ENCODE measurements at places on chromosomes 4 and X.
A peak's percentile ranks its signal among the peaks of the same experiment; 100 is the strongest.

DNA sequence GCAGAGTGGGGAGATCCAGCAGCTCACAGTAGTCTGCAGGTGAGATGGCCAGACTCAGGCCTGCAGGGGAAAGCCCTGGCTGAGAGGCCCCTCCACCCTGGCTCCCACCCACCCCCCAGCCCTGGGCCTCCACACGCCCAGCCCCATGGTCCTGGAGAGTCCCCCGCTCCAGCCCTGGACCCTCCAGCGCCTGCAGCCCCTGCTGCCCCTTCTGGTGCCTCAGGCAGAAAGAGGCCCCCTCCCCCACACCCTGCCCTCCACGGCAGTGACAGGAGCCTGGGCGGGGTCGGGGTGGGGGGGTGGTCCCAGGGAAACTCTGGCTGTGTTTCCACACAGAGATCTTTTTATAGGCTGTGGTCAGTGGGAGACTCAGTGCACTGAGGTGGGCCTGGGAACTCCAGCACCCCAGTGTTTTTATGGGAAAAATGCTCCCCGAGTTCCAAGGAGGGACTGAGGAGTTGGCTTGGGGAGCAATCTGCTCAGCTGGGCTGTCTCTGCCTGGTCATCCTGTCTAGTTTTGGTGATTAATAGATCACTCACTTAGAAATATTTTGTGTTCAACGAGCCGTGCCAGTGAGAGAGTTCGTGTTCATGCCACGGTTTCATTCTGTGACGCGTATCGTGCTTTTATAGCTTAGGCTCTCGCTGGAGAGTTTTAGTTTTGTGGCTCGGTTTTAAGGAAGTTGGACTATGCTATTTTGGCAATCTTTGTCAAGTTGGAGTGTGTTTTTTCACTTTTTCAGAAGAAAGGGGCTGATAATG is 53.1 kb upstream of the HGFAC start:
- DNase-seq: peak; percentile 50

- DNase-seq: no peak
Observed at GRCh38 chr4:64581422-64581821, 172.2 kb upstream of the TECRL start.

DNA sequence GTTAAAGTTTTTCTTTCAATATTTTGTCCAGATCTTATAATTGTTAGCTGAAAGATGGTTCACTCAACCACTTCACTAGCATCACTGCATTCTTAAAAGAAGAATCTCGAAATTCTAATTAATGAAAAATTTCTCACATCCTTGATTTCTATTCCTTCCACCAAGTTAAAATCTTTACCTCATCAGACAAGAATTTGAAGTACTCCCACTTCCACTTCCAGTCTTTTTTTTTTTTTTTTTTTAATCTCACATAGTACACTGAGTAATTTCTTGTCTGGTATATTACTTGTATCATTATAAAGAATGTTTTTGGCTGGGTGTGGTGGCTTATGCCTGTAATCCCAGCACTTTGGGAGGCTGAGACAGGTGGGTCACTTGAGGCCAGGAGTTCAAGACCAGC is 73.2 kb downstream of the FBXW7 start:
- no peak for DNase-seq

DNA sequence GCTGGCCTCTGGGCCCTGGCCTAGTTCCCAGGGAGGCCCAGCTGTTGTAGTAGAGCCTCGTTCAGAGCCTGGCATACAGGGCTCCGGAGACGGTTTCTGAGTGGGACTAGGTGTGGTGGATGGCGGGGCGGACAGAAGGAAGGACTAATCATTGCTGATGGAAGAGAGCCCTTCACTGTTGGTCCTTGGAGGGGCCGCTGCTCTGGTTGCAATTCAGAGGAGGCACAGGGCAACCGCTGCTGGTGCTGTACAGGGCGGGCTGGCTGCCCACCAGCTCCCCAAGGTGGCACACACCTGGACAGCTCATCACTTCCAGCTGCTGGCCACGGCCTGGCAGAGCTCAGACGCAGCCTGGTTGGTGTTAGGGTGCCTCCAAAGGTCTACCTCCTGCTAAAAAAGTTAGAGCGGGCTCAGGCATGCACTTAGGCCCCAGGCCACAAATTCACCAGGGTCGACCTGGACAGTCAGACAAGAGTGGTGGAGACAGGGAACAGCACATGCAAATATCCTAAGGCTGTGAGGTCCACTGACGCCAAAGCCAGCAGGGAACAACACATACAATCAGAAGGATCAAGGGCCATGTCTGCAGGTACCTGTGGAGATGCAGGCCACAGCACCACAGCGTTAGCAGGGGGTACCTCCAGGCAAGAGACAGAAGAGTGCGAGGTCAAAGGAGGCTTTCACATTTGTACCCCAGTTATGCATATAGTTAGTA is 7.5 kb upstream of the RNF4 start:
- DNase-seq: no peak

DNA sequence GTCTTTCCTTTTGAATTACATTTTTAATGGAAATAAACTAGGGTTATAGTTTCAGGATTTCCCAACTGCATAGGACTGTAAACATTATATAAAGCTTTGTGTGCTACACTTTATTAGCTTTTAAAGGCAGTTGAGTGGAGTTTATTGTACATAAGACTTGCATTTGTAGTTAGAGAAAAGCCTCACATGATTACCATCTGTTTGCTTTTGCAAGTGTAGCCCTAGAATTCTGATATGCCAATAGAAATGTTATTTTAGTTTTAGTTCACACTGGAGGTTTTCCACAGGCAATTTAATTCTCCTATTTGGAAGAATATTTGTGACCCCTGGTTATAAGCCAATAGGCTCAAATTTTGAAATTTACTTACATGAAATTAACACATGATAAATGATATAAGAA is 41.3 kb upstream of the ANK2 start:
- DNase-seq: no peak

DNA sequence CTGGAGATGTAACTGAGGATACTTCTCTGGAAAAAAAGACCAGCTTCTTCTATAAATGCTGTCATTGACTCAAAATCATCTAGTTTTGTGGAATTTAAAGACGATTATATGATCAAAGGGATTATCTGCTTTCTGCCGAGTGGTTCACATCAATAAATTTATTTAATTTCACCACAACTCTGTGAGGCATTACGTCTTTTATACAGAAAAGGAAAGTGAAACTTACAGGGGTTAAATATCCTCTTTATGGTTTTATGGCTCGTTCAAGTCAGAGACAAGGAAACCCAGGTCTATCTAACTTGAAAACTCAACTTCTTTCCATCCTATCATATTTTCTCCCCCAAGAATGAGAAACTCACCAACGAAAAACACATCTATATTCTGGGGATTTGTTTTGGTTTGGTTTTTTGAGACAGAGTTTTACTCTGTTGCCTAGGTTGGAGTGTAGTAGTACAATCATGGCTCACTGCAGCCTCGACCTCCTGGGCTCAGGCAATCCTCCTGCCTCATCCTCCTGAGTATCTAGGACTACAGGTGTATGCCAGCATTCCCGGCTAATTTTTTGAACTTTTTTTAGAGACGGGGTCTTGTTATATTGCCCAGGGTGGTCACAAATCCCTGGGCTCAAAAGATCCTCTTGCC is 377.9 kb upstream of the EMCN start:
- peak; percentile 79 for DNase-seq

DNA sequence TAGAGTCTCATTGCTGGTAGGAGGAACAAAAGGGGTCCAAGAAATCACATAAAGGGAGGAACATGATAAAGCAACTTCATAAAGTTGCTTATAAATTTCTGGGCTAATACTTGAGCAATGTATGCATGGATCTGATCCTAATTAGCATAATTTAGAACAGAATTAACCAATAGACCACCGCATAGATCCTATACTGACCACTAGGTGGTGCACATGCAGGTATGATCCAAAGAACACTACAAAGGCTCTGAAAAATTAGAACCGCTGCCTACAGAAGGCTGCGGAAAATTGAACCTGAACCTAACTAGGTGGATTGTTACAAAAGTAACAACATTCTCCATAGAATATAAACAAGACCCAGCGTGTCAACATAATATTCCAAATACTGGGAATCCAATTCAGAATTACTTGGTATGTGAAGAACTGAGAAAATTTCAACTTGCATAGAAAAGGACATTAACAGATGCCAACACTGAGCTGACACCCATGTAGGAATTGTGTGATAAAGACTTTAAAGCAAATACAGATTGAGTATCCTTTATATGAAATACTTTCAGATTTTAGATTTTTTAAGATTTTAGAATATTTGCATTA is 23.3 kb downstream of the BRCC3 start:
- peak; percentile 47 for DNase-seq

GRCh38 chr4:70841951-70842350 is 2.3 kb upstream of the GRSF1 start:
- no peak for DNase-seq

- no peak for DNase-seq
Observed at GRCh38 chrX:151711787-151712186, 4.0 kb upstream of the FATE1 start.

DNA sequence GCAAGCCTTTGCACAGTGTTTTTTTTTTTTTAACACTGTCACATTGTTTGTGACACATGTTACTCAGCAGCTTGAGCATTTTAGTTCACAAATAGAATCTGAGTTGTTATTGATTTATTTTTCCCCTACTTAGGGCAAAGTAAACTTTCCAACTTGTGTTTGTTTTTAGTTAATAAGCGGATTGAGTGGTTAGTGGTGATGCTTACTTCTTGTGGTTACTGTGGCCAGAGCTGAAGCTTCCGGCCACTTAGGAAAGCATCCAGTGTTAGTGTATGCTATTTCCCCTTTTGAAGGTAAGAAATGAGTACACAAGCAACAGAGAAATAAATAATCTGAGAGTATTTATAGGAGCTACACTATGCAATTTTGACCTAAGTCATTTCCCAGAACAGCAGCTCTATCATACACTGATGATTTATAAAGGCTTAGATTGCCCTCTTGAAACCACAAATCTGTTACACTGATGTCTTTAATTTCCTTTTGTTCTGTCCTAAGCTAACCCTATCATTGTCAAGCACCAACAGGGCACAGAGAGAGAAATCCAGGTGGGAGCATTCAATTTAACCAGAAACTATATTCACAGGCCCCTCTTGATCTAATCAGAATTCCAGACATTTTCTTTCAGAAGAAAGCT is 2464.6 kb downstream of the PCDH7 start:
- peak; percentile 67 for DNase-seq

GRCh38 chr4:21535898-21536297 is 412.7 kb downstream of the KCNIP4 start:
- DNase-seq: no peak

- DNase-seq: peak; percentile 51
Observed at GRCh38 chrX:39728852-39729598, 368.7 kb downstream of the BCOR start.

- peak; percentile 28 for DNase-seq
Observed at GRCh38 chrX:38975368-38975942, 174.2 kb downstream of the MID1IP1 start.

GRCh38 chr4:122963216-122963615 is 40.8 kb upstream of the NUDT6 start:
- DNase-seq: no peak

- no peak for DNase-seq
Observed at GRCh38 chr4:103422467-103423219, 224.5 kb upstream of the CENPE start.

DNA sequence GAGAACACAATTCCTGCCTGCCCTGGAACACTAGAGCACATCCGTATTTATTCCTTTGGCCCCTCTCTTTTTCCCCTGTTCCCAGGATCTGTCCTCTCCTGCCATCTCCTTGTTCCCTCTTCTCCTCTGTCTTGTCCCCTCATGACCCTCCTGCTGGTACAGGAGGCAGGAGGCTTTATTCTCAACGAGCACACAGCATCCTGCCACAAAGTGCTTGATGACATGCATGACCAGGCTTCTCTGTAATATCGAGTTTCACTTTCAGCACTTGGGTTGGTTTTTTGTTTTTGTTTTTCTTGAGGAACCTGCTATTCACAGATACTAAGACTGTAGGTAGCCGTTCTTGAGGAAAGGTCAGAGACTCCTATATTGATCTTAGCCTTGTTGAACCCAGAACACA is 35.3 kb downstream of the NALF2 start:
- DNase-seq: no peak

- no peak for DNase-seq
Observed at GRCh38 chr4:106628586-106629267, 260.1 kb upstream of the GIMD1 start.

GRCh38 chr4:5370286-5370685 is 319.0 kb downstream of the STK32B start:
- DNase-seq: no peak

DNA sequence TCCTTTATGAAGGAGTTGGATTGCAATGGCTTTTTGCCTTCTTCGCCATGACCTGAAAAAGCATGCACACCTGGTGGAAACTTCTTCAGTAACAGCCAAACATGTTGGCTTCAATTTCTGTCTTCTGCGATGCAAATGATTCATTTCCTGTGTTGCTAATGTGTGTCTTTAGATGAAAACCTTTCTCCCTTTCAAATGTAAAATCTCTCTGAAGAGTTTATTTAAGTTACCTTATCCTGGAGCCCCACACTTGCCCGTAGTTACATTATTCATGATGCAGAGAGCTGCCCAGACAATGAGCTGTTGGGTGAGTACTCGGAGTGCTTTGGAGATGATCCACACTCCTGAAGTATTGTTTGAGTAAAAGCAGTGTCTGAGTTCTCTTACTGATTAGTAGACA is 1100.9 kb downstream of the RPA4 start:
- DNase-seq: no peak

DNA sequence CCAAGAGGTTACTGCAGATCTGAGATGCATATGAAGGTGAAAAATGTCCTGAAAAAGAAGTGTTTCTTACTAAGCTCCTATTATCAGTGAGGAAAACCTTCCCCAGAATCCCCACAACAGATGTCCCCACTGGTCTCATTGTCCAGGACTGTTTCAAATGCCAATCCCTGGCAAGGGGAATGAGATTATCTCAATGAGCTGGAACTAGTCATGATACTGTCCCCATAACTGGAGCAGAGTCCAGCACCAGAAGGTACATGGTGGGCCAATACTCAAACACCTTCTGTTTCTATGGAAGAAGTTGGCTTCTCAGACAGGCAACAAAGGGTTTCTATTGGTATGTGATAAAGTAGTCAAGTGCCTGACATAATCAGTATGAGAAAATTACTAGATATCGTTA is 221.1 kb upstream of the TLL1 start:
- no peak for DNase-seq

DNA sequence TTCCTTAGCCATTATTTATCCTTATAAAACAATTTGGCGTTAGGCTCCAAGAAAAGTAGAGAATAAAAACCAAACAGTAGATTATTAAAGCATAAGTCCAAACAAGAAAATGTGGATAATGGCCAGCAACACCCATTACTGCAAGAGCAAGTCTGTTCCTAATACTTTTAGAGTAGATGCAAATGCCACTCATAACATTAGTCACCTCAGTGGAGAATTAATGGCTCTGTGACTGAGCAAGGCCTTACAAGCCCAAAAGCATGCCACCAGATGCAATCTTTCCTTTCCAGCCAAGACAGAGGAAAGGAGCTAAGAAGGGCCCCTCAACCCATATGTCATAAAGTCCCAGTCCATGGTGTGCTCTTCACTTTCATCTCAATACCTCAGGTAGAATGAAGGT is 373.8 kb downstream of the OPHN1 start:
- no peak for DNase-seq

- DNase-seq: no peak
Observed at GRCh38 chrX:96564595-96564994, 120.0 kb upstream of the DIAPH2 start.

GRCh38 chr4:84905646-84906045 is 60.8 kb downstream of the WDFY3 start:
- no peak for DNase-seq

All from OCI-M1 (cell line).